ENCODE measurements at places on chromosomes 3 and 15.

GRCh38 chr15:57160823-57161560, 215.3 kb upstream of the CGNL1 start:
- no peak for DNase-seq

GRCh38 chr15:35690698-35691116, 144.7 kb upstream of the DPH6 start:
- DNase-seq: no peak

DNA sequence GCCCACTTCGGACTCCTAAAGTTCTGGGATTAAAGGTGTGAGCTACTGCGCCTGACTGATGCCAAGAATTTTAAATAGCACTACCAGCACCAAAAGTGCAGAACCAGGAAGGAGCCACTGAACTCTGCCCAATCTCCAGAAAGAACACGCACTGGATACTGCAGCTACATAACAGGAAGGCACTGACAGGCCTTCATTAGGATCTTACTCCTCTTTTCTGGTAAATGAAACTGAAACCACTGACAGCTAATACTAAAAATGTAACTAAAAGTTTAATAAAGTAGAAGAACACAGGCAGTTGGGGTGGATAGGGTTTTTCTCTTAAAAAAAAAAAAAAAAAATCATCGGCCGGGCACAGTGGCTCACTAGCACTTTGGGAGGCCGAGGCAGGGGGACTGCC, 74.1 kb upstream of the CHRM5 start:
- DNase-seq: no peak

DNA sequence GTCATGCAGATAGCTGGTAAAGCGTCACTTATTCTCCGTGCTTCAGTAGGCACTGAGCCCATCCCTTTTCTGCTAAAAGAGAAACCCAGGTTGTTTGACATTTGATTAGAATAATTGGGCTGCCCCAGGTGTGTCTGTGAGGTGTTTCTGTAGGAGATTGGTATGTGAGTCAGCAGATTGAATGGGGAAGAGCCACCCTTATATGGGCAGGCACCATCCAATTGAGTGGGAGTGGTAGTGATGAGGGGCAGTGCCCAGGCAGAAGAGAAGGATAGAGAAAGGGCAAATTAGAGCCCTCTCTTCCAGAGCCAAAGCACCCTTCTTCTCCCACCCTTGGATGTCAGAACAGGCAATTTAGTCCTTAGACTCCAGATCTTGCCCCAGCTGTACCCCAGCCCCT, 384.3 kb upstream of the GBE1 start:
- DNase-seq: no peak

- no peak for DNase-seq
Observed at GRCh38 chr3:184737063-184737462, 25.2 kb upstream of the MAGEF1 start.

DNA sequence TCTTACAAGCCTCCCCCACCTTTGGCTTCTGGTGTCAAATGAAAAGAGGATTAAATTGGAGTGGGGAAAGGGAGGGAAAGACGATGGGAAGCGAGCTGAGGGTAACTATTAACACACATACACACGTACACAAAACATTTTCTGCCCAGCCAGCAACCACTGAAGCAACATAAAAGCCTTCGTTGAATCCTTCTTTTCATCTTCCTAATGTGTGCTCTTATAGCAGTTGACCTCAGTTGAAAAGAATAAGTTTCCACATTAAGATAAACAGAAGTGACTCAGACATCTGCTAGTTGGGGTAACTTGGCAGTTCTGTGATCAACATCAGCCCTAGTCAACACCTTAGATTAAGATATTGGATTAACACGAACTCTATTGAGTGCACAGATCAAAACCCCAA, 558.5 kb downstream of the MECOM start:
- no peak for DNase-seq

DNA sequence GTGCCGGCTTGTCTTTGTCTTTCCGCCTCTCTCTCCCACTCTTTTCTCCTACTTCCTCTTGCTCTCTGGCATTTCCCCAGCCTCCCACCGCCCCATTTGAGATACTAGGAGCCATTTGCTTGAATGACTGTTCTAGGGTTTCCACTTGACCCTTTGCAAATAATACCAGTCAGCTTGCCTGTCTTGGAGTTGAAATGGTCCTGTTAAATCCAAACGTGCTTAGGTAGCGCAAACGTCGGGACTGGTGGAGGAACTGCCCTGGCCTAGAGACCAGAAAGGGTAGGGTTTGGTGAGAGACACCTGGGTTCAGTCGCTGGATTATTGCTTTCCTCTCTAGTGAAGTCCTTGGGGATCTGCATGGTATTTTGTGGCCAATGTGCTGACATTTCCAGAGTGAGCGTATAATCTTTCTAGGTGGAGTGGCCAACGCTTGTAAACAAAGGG, 10.6 kb downstream of the ZIC1 start:
- no peak for DNase-seq

GRCh38 chr15:40115670-40116093, 7.0 kb upstream of the BMF start:
- DNase-seq: no peak

DNA sequence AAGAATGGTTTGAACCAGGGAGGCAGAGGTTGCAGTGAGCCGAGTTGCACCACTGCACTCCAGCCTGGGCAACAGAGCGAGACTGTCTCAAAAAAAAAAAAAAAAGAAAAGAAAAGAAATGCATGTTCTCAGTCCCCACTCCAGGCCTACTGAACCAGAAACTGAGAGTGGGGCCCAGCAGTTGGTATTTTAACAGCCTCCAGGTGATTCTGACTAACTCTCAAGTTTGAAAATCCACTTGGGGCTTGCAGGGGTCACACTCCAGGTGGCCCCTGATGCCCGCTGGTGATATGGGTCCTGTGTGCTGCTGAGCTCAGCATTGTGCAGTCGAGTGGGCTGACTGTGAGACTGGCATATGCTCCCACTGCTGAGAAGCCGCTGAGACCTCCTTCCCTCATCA, 133.7 kb upstream of the C2CD4B start:
- no peak for DNase-seq

DNA sequence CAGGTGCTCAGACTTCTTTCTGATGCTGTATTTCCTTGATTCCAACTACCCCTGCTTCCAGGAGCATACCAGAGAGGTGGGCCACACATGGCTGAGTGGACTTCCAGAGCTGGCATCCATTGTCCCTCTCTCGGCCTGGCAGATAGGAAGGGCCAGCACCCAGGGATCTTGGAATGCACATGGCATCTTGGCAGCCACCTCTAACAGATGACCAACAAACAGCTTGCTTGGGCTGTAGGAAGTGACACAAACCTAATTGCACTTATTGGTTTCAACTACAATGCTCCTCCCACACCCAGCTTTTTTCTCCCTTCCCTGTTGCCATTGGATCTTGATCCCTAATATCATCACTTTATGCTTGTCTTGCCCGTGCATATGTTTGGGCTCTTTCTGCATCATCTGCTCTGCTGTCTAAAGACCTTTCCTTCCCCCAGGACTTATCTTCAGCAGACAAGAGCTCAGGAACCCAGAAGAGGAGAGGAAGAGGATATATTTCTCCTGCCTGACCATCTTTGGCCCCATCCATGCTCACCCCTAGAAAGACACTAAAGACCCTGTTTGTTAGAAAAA, 294.6 kb downstream of the NTRK3 start:
- DNase-seq: no peak

GRCh38 chr15:69555080-69555479, 102.5 kb downstream of the RPLP1 start:
- DNase-seq: no peak

- no peak for DNase-seq
Observed at GRCh38 chr15:44145495-44145894, 49.6 kb downstream of the FRMD5 start.

DNA sequence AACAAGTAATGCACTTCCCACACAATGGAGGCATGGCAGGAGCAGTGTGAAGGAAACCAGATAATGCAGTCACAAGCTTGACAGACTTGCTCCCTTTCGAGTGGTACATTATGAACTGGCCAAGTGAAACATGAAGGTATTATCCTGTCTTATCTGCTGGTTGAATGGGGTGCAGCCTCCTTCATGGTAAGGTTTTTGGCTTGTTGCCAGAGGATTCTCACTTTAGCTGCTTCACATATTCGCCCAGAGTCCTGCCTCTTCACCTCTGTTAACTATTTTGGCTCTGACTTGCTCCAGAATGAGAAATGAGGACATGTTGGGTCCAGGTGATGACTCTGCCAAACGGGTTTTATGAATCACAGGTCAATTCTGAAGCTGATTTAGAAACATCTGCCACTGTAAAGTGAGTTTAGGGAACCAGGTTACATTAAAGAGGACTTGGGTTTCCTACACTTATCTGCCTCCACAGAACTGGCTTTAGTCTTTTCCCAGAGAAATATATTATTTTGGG, 19.5 kb upstream of the CCDC39 start:
- DNase-seq: no peak

DNA sequence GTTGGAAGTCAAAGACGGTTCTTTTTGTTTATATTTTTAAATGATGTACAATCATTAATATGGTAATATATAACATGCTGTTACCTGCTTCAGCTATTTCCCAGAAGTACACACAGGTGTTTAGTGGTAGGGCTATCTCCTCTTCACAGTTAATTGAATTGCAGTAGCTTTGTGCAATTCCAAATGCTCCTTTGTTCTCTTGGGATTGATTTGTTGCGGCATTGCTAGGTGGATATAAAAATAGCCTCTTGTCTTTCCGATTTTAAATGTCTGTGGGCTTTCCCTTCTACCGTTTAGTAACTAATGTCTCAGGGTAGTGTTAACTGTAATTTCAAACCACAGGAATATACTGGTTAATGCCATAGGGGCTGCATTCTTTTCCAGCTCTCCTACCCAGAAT, 307.6 kb upstream of the SLITRK3 start:
- DNase-seq: no peak

GRCh38 chr3:156201411-156202405, 81.3 kb downstream of the KCNAB1 start:
- DNase-seq: no peak

GRCh38 chr3:133849346-133849745, 43.7 kb downstream of the SRPRB start:
- DNase-seq: no peak

DNA sequence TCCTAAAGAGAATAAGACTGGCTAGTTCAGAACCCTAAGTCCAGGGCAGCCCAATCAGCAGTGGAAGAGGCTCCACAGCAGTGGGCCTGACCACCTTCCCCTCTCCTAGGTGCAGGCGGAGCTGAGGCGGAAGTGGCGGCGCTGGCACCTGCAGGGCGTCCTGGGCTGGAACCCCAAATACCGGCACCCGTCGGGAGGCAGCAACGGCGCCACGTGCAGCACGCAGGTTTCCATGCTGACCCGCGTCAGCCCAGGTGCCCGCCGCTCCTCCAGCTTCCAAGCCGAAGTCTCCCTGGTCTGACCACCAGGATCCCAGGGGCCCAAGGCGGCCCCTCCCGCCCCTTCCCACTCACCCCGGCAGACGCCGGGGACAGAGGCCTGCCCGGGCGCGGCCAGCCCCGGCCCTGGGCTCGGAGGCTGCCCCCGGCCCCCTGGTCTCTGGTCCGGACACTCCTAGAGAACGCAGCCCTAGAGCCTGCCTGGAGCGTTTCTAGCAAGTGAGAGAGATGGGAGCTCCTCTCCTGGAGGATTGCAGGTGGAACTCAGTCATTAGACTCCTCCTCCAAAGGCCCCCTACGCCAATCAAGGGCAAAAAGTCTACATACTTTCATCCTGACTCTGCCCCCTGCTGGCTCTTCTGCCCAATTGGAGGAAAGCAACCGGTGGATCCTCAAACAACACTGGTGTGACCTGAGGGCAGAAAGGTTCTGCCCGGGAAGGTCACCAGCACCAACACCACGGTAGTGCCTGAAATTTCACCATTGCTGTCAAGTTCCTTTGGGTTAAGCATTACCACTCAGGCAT, 33.7 kb downstream of the VIPR1 start:
- DNase-seq: no peak

- no peak for DNase-seq
Observed at GRCh38 chr3:187736418-187736871, 8.8 kb downstream of the BCL6 start.

- no peak for DNase-seq
Observed at GRCh38 chr3:155712008-155712407, 32.9 kb downstream of the PLCH1 start.

DNA sequence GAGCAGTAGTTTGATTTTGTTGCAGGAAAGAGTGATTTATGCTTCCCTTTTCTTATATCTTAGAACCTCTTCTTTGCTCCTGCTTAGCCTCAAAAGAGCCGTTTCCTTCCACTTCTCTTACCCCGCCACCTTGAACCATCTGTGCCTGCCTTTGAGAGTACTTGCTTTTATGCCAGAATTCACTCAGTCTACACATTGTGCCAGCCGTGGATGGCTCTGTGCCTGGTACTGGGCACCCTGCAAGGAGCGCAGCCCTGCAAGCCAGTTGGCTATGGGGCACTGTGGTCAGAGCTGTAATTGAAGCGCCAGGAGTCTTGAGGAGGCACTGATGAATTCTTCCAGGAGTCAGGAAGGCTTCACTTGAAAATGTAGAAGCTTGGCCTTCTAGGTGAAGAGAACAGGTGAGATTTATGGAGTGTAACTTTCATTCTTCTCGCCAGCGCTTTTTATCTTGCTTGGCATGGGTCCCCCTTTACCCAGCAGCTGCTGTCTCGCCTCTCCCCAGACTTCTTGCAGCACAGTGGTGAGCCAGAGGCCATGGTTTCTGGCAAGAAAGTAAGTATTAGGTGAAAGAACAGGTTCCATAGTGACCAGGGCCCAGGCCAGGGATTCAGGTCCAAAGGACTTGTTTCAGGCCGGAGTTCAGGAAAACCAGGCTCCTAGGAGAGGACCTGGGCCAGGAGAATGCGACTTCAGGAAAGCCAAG, 4.9 kb downstream of the TMED3 start:
- no peak for DNase-seq

- DNase-seq: no peak
Observed at GRCh38 chr3:64677961-64678716, 9.7 kb downstream of the ADAMTS9 start.

DNA sequence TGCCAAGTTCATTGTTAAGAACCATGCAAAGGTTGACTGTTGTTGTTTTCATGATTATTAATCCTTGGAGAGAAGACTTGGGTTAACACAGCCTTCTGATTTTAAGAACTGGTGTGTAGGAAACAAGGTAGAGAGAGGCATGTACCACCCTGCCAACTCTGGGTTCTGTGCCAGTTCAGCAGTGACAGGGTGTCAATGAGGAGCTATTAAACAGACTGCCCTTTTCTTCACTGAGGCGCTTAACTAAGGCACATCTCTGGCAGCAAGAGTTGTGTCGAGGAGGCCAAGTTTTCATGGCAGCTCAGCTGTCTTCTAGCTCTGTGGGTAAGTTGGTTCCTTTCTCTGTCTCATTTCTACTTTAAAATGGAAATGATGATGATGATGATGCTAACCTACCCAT, 117.6 kb downstream of the FEZF2 start:
- no peak for DNase-seq

DNA sequence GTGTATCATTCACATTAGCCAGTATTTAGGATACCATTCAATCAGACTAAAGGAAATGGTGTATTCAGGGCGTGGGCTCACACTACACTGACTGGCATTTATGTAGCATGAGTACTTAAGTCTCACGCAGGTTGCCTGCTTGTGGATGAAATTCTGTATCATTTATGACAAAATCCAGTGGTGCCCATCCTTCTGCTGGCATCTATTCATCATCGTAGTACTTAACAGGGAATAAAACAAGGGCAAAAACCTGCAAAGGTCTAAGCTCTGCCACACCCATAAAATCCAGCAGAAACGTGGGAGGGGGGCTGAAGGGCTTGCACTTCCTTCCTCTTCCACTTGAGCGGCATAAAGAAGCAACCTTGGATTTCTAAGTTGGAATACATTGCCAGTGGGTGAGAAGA, 2.7 kb downstream of the GAP43 start:
- DNase-seq: no peak

GRCh38 chr3:82376883-82377282, 615.4 kb upstream of the GBE1 start:
- DNase-seq: no peak
